ENCODE measurements at places on chromosomes 4 and X.

GRCh38 chrX:24463077-24463476 lies 2.0 kb upstream of the PDK3 start:
- no peak for DNase-seq

DNA sequence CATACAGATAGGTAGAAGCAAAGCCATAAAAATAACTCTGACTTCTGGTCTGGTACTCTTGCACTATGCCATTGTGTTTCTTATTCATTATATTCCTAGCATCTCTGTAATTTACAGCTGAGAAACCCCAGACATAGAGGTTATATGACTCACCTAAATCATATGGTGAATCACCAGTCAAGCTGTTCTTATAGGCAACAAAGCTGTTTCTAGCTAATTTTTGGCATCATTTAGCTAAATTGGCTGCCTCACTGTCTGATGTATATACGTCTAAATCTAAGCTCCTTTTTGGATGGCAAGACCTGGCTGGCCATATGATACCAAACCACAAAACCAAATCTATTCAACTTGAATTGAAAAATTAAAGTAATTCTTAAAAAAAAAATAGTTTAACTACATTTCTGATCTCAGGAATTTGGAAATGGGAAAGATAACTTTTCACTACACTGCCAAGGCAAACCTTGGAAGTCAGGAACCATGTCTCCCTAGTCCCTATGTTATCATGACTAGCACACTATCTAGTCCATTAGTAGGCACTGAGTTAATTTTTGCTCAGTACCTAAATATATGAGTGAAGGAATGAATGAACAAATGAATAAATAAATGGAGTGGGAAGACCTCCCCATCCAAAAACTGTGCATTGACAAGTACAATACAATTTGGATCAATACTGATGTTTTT lies 41.3 kb upstream of the STAG2 start:
- DNase-seq = no peak

GRCh38 chr4:65383589-65384305 lies 286.5 kb downstream of the EPHA5 start:
- no peak for DNase-seq

GRCh38 chrX:123330229-123330942 lies 146.3 kb downstream of the GRIA3 start:
- no peak for DNase-seq

- DNase-seq = no peak
Measured at GRCh38 chr4:142595222-142595871, 250.8 kb downstream of the INPP4B start.

- DNase-seq = no peak
Measured at GRCh38 chrX:39399387-39399786, 598.1 kb downstream of the MID1IP1 start.

- DNase-seq = no peak
Measured at GRCh38 chr4:11397146-11397545, 31.5 kb downstream of the HS3ST1 start.

GRCh38 chr4:151517896-151518295 lies 108.9 kb downstream of the FHIP1A start:
- no peak for DNase-seq

DNA sequence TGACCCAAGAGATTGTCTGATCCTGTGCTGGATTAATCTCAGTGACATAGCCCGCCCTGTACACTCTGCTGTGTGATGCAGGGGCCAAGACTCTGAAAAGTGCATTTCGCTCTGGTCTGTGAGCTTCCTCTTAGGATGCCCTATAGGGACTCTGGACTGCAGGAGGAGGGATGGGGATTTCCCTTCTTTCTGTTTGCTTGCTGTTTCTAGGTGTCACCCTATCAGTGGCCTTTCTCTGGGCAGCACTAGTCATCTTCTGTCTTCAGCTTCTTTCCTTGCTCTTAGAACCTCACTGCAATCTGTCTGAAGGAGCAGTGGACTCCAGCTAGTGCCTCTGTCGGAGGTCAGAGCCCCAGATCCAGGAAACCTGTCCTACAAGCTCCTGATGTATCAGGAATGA lies 34.5 kb upstream of the SCRG1 start:
- no peak for DNase-seq

- no peak for DNase-seq
Measured at GRCh38 chr4:116736756-116737155, 348.6 kb downstream of the TRAM1L1 start.

- no peak for DNase-seq
Measured at GRCh38 chr4:89009761-89010369, 47.1 kb downstream of the FAM13A start.

DNA sequence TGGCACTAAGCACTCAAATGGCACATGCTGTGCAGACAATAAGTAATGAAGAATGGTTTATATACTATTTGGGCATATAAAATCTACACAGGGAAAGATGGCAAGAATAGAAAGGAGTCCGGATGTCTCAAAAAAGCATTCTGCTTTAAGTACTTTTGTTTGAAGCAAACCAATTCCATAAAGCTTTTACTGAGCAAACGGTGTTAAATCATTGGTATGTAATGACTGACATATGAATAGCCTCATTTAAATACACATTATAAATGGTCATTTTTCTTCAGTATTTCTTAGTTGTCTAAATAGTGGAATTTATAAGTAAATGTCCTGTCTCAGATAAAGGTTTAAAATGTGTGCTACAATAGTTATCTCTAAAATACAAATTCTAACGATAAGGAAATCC lies 6.0 kb downstream of the FBXO8 start:
- no peak for DNase-seq
